ENCODE measurements at places on chromosomes 16 and 17.

- DNase-seq: peak; percentile 71
Observed at GRCh38 chr16:30526137-30526822, at the start of gene ZNF768. Gene ZNF768 (minus strand): TSS chr16:30526566. CDS start chr16:30526413, 153 bp downstream.

DNA sequence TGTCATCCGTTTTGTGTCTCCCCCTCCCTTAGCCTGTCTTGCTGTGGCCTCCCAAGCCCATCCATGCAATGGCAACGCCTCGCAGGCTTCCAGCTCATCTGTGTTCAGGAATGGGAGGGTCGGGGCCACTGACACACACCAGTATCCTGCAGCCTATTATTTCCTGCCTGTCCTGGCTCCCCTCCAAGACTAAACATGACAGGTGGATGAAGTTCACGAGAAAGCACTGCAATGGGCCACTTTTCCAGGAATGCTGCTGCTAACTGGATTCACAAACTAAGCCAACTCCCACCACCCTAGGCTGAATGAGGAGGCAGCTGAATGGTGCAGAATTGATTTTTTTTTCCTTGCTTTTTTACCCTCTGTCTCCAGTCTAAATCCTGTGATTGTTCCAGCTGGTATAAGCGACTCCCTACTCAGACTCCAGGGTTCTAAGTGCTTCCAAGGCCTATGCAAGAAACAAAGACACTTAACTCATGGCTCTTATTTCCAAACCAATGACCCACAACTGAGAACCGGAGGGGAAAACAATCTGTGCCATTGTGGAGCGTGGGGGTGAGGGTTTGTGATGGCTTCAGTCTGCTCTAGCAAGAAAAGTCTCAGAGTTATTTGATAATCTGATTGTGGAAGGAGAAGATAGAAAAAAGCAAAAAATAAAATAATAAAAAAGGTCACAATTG is 23.3 kb downstream of the TMEM100 start:
- no peak for DNase-seq

- DNase-seq: no peak
Observed at GRCh38 chr16:878072-878784, 77.7 kb upstream of the GNG13 start.

GRCh38 chr16:51708861-51709260 is 557.8 kb upstream of the SALL1 start:
- no peak for DNase-seq

DNA sequence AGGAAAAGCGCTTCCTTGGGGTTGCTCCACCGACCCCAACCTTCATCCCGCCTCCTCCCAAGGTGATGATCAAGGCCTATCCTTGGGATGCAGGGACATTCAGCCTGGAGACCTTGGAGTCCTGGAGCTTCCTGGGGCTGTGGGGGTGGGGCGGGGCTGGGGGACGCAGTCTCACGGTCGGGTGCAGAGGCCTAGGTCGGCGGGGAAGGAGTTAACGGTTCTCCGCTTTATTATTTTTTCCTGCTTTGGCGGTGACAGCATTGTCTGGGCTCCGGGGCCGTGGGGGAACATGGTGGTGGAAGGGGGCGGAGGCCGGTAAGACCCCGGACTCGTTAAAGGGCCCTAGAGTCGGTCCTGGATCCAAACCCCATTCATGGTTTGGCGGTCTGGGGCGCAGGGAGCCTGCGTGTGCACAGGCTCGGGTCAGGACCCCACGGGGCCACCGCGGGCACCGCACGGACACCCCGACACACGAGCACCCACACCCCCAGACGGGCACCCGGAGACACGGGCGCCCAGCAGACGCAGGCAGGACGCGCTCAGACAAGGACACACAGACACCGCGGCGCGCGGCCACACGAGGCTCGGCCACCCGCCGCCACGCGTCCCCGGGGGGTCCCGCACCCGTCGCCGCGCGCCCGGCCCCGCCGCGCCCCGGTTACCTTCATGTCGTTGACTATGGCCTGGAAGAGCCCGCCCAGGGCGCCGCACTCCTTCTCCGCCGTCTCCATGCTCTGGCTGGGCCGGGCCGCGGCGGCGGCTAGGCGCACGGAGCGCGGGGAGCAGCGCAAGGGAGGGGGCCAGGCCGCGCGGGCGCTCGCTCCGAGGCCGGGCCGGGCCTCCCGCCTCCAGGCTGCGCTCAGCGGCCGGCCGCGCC is 554 bp downstream of the MTSS2 start:
- DNase-seq: no peak

GRCh38 chr16:4615384-4616046 is 827 bp upstream of the UBALD1 start:
- no peak for DNase-seq

GRCh38 chr16:81651758-81652718 is 127.1 kb upstream of the PLCG2 start:
- no peak for DNase-seq

DNA sequence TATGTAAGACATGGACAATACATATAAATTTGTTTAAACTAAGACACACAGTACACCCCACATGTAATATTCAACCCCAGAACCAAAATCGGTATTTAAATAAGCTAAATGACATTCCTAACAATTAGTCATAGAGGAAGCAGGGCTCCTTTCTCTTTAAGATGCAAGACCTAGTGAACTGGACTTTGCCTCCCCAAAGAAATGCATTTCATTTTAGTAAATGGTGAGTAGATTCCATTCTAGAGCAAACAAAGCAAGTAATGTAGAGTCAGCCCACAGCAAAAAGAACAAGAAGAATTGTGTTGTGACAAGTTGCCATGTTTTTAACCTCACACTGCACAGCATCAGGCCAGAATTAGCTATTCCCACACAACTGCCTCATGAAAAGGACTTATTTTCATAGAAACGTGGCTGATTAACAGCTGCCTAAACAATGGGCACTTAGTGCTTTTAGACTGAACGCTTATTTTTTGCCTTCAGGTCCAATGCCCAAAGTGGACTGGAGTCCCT is 14.4 kb downstream of the DNAJC7 start:
- no peak for DNase-seq

Data from GM12892 (cell line).